ENCODE measurements at places on chromosomes 7 and 10. TPM values are rescaled to one million over a fixed set of nuclear protein-coding genes. Genes with fewer than 3 reads are reported as not detected.
A peak's percentile ranks its signal among the peaks of the same experiment; 100 is the strongest.

DNA sequence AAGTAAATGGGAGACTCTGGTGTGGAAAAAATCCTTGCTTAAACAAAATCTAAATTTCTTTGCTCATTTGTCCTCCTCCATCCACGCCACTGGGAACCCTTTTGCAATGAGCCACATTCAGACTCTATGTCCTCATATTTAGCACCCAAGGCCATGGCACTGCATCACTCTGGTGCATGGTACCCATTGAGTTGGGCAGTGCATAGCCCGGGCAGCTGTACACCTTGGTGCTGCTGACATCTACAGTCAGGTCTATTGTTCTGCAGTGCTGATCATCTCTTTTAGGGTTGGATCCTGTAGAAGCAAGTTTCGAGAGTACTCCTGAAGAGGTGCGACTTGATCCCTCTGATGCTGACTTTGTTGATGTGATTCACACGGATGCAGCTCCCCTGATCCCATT, 6.8 kb downstream of the PNLIPRP1 start:
- no peak for DNase-seq

FEZF1 gene
- 0.12 TPM for polyA plus RNA-seq

NEURL1 gene
- 40.7 TPM for polyA plus RNA-seq

GRCh38 chr7:79872176-79872575, 262.5 kb upstream of the GNAI1 start:
- DNase-seq: no peak

KIF11 gene
- polyA plus RNA-seq: 11.5 TPM

DNA sequence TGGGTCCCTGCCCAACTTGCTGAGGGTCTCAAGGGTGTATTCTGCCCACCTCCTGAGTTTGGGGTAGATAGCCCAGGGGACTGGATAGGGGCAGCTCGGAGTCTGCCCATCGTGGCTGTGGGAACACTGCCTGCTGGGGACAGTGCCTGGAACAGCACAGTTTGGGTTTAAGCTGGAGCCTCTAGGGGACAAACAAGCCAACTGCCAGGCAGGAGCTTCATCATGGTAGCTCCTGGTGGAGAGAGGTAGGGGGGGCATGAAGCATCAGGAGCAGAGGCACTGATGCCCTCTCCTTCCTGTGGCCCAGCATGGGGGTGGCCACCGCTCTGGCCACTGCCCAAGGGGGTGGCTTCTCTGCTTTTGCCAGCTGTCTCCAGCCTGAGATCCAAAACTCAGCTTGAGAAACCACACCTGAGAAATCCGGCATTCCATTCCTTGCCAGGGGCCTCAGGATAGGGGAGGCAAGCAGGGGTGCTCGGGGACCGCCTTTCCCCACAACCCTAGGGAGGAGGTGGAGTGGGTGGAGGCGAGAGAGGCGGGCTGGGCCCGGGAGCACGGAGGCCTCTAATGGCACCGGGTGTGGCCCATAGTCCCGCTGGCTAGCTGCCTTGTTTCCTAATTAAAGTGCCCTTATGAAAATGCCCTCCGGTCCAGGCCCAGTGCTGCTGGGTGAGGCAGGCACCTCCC, 47.6 kb downstream of the UNC5B start:
- no peak for DNase-seq

GRCh38 chr7:10015687-10016086, 958.0 kb upstream of the PHF14 start:
- DNase-seq: no peak

ZNF365 gene
- not detected for polyA plus RNA-seq

- no peak for DNase-seq
Observed at GRCh38 chr7:158374586-158374985, 213.0 kb downstream of the PTPRN2 start.

- no peak for DNase-seq
Observed at GRCh38 chr7:30804078-30804661, 33.0 kb downstream of the MINDY4 start.

- DNase-seq: no peak
Observed at GRCh38 chr7:2572101-2572842, 13.5 kb downstream of the IQCE start.

DNA sequence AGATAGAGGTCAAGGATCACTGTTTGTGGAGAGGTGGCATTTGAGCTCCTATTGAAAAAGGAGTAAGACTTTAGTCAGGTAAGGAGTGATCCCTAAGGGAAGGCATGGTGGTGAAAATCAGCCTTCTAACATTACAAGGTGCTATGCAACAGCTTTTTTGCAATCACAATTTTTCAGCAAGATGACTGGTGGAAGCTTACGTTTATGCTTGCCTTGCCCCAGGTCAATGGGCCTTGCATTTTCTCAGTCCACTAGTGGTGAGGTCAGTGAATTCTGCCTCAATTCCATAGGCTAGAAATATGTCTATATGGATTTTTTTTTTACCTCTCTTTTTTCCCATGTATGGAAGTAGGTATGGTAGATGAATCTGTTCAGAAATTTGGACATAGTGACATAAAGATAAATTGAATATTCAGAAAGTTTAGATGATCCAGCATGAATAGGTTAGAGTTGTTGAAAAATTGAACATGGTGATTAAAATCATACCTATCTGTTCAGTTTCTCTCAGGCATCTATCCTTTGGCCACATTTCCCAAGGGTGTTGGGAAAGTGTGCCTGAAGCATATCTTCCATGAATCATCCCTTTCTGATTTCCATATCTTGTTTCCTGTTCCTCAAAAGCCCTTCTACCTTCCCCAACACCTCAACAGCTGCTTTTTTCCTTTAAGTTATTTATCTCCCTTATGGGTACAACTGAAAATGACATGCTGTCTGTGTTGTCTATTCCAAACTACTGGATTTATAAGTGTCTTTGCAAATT, 71.9 kb upstream of the PTPRZ1 start:
- DNase-seq: no peak

DNA sequence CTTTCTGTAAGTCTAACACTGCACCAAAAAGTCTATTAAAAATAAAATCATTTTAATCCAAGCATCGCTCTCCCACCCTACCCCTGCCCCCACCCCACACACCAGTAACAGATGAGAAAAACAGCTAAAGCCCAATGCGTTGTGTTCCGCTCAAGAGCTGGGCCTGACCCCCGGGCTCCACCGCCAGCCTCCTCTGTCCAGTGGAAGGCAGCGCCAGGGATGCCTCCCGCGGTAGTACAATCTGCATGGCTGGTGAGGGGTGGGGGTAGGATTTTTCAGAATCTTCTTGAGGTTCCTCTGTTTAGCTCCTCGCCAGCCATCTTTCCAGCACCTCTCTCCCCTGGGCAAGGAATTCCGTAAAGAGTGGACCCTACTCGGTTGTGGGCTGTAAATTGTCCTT, 12.1 kb downstream of the THSD7A start:
- DNase-seq: no peak

FAM25G gene
- polyA plus RNA-seq: not detected

DNA sequence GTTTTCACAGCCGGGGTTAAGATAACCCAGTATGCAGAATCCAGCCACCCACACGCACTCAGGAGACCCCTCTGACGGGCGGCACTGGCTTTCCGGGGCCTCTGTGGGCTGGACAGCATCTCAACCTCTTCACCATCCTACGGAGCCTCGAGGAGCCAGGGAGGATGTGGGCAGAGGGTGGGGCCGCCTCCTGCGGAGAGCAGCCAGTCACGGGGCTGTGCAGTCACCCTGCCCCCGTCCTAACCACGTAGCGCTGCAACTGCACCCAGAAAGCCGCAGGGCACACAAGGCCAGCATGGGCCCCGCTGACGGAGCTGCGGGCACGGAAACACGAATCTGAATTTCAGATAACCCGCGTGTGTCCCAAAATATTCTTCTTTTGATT, 270.3 kb downstream of the ELFN1 start:
- DNase-seq: no peak

DNA sequence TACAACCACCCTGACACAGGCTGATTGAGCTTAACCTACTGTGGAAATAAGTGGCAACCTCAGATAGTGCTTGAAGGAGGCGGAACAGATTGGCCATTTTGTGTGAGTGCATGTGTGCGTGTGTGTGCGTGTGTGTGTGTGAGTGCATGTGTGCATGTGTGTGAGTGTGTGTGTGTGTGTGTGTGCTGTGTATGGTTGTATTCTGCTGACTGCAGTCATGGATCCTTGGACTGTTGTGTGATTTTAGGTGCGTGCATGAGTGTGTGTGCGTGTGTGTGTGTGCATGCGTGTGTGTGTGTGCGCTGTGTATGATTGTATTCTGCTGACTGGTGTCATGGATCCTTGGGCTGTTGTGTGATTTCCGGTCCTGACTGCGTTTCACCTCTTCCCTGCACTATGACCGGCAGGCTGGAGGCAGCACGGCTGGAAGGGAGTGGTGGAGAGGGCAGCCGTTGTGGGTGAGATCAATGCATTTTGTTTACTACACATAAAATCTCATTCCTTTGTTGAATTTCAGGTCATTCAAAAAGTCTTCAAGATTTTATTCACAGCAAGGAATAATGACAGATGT, 6.3 kb downstream of the IQCE start:
- no peak for DNase-seq

GRCh38 chr7:147436718-147437117, 1153.8 kb upstream of the C7orf33 start:
- DNase-seq: no peak

- no peak for DNase-seq
Observed at GRCh38 chr7:11491811-11492210, 340.2 kb downstream of the THSD7A start.

GRCh38 chr10:92965314-92965713, 95.3 kb upstream of the CYP26C1 start:
- peak; percentile 32 for DNase-seq

DNA sequence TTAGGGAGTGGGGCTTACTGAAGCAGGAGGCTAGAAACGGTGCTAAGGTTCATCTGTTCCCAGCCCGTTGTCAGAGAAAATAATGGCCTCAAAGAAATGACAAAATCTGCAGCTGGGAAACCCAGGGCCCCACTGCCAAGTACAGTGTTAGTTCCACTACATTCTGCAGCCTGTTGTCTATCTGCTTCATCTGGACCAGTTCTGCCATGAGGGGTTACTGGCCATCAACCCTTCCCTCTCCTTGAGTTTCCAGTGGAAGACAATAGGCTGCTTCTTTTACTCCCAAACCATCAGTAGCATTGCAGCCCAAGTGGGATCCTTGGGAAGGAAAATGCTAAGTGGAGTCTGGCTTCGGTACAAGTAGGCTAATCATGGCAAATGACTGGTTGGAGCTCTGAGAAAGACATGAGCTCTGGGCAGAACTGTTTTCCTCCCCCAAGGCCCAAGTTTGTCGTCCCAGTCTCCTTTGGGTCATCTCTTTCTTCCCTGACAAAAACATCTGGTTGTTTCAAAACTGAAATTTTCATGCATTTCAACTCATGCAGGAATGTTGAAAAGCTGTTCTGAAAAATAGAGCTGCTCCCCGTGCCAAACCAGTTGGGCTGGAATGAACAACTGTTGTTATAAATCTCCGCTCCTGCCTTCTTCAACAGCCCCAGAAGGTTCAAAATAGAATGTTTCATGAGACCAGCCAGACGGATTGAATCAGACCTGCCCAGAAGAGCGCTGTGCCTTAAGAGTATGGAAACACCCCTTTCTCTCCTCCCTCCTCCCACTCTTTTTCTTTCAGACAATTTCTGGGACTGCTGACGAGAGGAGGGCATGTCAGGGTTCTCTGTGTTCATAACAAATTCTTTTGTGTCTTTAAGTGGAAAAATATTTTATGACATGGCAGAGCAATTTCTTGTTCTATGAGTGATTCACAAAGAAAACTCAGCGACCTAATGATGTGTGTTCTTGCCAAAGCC, 116.6 kb downstream of the RAB18 start:
- peak; percentile 88 for DNase-seq

DNA sequence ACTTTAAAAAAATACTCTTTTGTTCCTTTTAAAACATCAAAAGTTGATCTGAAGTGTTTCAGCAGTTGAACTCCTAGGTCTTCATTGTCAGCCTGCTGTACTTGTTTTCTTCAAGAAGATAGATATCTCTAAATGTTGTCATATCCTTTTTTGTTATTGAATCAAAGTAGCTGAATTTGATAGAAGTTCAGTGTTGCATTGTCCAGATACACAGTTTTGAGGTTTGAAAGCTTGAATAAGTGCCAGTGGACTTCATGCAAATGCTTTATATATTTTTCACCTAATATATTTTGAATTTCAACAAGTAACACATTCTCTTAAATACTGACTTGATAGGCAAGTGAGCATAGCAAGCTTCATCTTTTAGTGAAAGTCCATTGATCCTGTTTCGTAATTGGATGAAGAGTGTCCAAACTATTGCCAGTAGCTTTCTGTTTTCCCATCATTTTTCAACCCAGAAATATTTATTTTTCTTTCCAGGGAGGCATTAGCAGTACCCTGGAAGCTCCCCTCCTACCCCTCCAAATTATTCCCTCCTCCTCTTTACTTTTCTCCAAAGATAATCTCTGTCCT, 114.4 kb downstream of the TPST1 start:
- no peak for DNase-seq

GNGT1 gene
- polyA plus RNA-seq: not detected

SNCG gene
- polyA plus RNA-seq: 4.7 TPM

- DNase-seq: no peak
Observed at GRCh38 chr10:132812520-132812919, 26.6 kb upstream of the NKX6-2 start.

GRCh38 chr10:28250782-28251181, 52.1 kb downstream of the MPP7 start:
- no peak for DNase-seq

DNA sequence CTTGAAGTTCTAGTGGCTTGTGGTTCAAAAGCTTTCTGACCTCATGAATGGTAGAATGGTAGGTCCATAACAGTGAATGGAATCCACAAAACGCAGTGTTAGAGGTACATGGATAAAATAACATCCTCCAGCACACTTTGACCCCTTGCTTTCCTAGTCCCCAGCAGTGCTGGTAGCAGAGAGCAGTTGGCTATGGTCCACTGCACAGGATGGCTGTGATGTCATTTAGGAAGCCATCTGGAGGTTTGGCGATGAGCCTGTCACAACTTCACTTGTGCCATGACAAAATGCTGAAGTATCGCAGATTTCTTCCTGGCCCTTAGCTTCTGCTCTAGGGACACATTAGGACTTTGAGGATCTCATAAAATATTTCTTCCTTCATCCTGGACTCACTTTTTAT, 300.0 kb upstream of the FZD8 start:
- DNase-seq: no peak

FAM25C gene
- polyA plus RNA-seq: not detected

SH2B2 gene
- polyA plus RNA-seq: 22.2 TPM

GRCh38 chr10:30581779-30582380, 47.7 kb downstream of the LYZL2 start:
- DNase-seq: no peak

- DNase-seq: no peak
Observed at GRCh38 chr7:6167587-6168476, 104.6 kb downstream of the CYTH3 start.

GRCh38 chr7:102111061-102112041, 175.3 kb upstream of the SH2B2 start:
- DNase-seq: no peak

- no peak for DNase-seq
Observed at GRCh38 chr10:22659866-22660265, 54.5 kb downstream of the PIP4K2A start.

GRCh38 chr7:30453921-30454320, 24.7 kb downstream of the NOD1 start:
- DNase-seq: no peak

BICC1 gene
- 14.9 TPM for polyA plus RNA-seq

NIPSNAP2 gene
- polyA plus RNA-seq: 90.7 TPM

SPAM1 gene
- not detected for polyA plus RNA-seq
